NCI-H1417 (cell line): ENCODE measurements at places on chromosomes 12 and 14.
A peak's percentile ranks its signal among the peaks of the same experiment; 100 is the strongest.

DNA sequence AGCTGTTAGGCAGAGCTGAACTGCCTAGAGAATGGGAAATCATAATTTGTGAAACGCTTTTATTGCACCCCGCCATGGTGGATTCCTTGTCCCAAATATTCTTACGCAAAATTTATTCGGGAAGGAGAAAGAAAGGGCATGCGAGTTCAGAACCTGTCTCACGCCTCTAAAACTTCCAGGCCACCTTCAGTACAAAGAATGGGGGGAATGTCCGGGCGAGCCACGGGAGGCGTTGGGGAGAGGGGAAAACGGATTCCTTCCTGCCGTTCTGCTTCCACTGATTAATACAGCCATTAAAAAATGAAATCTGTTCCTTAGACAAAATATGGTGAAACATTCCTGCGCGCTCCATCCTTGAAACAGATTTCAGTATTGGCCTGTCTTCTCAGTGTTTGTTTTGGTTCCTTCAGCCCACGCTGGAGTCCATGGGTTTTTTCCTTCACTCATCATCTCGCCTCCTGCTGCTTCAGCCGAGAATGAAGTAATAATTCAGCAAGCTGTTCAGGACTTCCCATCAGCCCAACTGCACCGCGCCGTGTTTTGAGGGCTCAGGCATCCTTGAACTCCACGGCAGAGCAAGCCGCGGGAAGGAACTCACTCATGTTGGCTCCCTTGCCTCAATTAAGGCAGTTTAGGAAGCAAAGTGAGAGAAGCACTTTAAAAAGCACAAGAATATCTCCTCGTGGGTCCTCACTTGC lies 47.7 kb upstream of the CDKN3 start:
- DNase-seq, result no peak

DNA sequence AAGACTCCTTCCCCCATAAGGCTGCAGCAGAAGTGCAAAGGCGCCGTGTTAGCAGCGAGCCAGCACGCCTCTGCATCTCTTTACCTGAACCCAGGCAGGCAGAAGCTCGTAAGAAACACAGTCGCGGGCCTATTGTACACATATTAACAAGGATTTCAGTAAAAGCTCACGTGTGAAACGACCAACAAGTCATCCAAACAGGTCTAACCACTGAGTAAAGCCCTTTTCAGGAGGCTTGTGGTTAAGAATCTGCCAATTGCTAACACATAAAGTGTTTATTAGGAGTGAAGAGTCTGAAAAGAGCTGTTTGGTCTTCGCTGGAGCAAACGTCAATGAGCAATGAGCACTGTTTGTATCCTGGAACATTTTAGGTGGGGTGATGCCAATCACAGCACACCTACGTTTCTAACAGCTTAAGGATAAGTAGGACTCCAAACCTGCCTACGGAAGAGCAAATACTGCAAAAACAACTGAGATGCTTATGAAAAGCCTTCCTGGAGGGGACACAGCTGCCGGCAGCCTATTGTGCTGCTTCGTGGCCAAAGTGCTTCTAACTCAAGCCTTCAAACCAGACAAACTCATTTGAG lies 43.1 kb downstream of the PRKAB1 start:
- DNase-seq, result no peak

- DNase-seq, result no peak
These were observed 27.4 kb upstream of the PTHLH start for GRCh38 chr12:27999970-28000369.

GRCh38 chr14:32383364-32384009 lies 54.4 kb downstream of the AKAP6 start:
- no peak for DNase-seq

DNA sequence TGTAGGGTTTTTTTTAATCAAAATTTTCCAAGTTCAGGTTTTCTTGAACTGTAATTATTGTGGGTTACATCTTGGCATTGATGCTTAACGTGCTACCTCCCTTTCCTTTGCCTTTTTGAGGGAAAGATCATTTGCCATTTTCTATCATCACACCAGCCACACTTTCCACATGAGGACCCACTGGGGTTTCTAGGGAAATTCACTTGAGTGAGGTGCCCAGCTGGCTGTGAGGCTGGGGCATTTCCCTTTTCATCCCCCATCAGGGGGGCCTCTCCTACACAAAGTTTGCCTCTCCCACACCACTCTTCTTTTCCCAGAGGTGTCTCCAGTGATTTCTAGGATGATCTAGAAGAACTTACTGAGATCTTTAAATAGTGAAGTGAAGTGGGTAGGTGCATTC lies 335.7 kb downstream of the BMP4 start:
- DNase-seq, result no peak

- DNase-seq, result peak; percentile 75
These were observed 247.4 kb downstream of the GALC start for GRCh38 chr14:87745507-87746118.

GRCh38 chr12:31339831-31340622 lies 14.1 kb upstream of the SINHCAF start:
- DNase-seq, result no peak

GRCh38 chr12:88904705-88905104 lies 324.4 kb upstream of the KITLG start:
- DNase-seq, result no peak

DNA sequence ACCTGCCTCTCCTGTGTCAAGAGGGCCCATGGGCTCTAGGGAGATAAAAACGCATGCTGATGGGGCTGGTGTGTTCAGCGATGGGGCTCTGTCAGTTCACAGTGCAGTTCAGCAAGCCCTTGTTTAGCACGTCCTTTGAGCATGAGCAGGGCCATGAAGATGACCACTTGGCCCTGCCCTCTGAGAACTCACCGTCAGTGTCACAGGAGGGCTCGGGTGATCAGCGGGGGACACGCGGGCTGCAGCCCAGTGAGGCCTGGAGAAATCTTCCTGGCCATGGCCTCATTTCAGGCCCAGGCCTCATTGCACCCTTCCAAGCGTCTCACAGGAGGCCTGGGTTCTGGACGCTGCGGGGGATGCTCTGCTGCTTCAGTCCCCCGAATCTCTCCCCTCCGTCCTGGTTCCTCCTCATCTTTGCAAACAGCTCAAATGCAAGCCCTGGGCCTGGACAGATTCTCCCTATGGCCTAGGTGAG lies 181.6 kb downstream of the ADGRD1 start:
- no peak for DNase-seq

DNA sequence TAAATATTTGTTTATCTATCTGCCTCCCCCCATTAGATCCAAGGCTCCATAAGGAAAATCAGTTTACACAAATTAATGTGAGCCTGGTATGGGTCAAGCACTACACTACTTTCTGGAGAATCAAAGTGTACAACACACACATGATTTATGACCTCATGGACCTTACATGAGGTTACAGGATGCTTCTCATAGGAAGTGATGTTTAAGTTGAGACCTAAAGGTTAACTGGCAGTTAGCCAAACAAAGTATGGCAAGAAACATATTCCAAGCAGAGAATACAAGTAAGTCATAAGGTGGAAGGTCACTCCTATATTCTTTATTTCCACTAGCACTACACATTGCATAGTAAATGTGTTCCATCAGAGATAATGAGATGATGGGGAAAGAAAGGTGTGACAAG lies 39.2 kb downstream of the OSBPL8 start:
- DNase-seq, result no peak

- DNase-seq, result no peak
These were observed 72.6 kb downstream of the BBS10 start for GRCh38 chr12:76275511-76276093.

DNA sequence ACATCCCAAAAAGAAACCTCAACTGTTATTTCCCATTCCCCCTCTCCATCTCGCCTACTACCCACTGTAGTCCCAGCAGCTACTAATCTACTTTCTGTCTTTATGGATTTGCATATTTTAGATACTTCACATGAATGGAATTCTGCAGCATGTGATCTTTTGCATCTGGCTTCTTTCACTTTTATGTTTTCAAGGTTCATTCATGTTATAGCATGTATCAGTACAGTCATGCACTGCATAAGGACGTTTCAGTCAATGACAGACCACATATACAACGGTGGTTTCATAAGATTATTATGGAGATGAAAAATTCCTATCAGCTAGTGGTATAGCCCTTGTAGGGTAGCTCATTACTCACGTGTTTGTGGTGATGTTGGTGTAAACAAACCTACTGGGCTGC lies 24.5 kb downstream of the PCNX4 start:
- no peak for DNase-seq

DNA sequence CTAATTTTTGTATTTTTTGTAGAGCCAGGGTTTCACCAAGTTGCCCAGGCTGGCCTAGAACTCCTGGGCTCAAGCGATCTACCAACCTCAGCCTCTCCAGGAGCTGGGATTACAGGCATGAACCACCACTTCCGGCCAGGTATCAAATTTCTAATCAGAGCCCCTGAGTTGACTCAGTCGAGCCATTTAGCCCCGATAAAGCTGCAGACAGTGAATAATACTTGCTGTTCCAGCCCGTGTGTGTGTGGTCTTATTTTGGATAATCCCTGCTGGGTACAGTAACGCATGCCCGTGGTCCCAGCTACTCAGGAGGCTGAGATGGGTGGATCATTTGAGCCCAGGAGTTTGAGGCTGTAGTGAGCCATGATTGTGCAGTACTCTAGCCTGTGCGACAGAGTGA lies 57.0 kb downstream of the TEAD4 start:
- DNase-seq, result no peak

- DNase-seq, result no peak
These were observed 110.2 kb downstream of the NEDD1 start for GRCh38 chr12:97017213-97017612.

GRCh38 chr12:92404259-92404894 lies 258.7 kb upstream of the BTG1 start:
- no peak for DNase-seq

GRCh38 chr12:131583090-131583712 lies 127.7 kb upstream of the SFSWAP start:
- no peak for DNase-seq

- DNase-seq, result no peak
These were observed 35.7 kb upstream of the NCOR2 start for GRCh38 chr12:124603100-124603541.

DNA sequence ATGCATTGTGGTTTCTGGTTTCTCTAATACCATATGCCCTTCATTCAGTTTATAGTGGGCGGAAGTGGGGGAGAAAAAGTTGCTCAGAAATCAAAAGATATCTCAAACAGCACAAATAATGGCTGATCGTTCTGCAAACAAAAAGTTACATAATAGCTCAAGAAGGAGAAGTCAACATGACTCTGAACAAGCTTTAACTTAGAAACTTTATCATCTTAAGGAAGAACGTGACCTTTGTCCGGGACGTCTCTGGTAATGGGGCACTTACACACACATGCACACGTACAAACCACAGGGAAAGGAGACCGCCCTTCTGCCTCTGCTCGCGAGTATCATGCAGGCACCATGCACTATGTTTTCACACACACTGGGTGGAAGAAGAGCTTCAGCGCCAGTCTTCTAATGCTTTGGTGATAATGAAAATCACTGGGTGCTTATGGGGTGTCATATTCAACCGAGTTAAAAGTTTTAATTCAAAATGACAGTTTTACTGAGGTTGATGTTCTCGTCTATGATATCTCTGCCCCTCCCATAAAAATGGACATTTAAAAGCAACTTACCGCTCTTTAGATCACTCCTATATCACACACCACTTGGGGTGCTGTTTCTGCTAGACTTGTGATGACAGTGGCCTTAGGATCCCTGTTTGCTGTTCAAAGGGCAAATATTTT lies 4.7 kb downstream of the FOS start:
- DNase-seq, result no peak

DNA sequence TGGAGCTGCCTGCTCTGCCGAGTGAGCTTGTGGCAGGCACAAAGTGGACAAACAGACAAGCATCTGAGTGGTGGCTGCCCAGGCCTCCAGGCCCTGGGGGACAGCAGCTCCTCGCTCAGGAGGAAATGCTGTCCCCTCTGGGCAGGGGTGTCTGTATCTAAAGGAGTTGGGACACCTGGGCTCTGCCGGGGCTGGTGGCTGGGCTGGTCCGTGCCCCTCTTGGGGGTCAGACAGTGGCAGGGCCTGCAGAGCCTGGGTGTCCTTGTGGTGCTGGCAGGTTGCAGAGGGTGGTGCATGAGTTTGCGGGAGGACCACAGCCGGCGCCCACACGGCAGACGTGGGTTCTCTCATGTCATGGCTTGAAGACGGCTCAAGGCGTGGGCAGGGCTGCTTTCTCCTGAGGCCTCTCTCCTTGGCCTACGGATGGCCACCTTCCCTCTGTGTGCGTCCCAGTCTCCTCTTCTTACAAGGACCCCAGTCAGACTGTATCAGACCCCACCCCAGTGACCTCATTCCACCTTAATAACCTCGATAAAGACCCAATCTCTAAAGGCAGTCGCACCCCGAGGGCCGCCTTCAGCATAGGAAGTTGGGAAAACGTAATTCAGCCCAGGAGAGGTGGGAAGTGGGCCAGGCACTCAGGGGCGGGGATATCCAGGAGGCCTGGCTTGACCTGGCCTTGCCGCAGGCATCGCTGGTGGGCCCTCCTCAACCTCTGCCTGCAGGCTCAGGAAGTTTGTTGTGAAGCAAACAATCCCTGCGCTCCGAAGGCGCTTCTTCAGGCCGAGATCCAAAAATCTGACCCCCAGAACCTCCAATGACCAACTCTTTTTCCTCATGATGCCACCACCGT lies 110.0 kb downstream of the KIF26A start:
- no peak for DNase-seq

DNA sequence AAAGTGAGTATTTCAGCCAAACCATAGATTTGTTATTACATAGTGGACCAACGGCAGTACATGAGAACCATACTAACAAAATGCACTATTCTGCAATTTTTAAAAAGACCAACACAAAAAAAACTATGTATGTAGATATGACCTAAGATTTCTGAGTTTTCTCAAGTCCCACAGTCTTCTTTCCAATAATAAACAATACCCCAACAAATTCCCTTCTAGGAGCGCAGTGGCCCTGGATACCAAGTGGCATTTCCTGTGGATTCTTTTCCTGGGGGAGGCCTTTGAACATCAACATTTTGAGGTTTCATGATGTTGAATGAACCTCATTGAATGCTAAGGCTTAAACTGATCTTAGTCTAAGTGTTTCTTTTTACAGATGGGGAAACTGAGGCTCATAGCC lies 210.5 kb downstream of the BCAT1 start:
- no peak for DNase-seq
